ENCODE measurements at places on chromosomes 11 and 22. TPM values are rescaled to one million over a fixed set of nuclear protein-coding genes. Genes with fewer than 3 reads are reported as not detected.
A peak's percentile ranks its signal among the peaks of the same experiment; 100 is the strongest.

DDX17 gene
- total RNA-seq: 480 TPM

DNA sequence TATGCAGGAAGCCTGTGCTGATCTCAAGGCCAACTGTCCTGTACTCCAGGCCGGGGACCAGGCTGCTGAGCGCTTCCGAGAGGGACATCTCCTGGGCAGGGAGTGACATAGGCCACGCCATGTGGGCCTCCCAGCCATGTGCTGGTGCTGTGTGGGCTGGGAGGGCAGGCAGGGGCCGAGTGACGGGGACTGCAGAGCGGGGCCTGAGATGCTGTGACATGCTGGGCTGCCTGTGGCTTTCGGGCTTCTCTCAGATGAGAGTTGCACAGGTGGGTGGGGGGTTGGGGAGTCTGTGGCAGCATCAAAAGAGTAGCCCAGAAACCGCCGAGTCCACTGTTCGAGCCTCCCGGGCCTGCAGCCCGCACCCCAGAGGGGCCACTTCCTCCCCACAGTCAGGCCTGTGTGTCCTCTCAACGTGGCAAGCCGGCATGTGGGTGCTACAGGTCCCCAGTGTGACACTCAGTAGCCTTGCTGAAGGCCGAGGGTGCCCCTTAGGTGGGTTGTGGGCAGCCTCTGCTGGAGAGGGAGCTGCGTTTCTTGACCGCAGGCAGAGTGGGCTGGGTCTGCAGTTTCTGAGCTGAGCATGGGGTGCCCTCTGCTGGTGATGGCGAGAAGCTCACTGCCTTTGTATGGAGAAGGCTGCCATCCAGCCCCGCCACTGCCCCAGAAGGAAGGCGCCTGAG, 101.2 kb downstream of the BCR start:
- peak; percentile 90 for DNase-seq

GRCh38 chr11:25794804-25795203, 537.1 kb upstream of the ANO3 start:
- DNase-seq: no peak

GRCh38 chr11:92642177-92642931, 327.1 kb upstream of the MTNR1B start:
- no peak for DNase-seq

ANO1 gene
- total RNA-seq: 16.8 TPM

- DNase-seq: no peak
These were observed 88.5 kb upstream of the FIBIN start for GRCh38 chr11:26905368-26905767.

DNA sequence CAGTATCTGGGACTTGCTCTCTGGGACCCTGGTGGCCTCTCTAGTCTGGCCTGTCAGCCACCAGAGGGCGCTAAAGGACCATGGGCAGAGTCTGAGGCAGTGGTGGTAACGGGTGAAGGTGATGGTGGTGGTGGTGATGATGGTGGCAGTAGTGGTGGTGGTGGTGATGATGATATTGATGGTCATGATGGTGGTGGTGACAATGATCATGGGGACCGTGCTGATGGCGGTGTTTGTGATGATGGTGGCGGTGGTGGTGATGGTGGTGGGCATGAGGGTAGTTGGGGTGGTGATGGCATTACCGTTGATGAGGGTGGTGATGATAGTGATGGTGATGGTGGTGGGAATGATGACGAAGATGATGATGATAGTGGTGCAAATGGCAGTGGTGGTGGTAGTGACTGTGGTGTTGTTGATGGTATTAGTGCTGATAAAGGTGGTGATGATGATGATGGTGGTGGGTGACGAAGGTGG, 16.0 kb downstream of the TRPM5 start:
- peak; percentile 89 for DNase-seq

DNA sequence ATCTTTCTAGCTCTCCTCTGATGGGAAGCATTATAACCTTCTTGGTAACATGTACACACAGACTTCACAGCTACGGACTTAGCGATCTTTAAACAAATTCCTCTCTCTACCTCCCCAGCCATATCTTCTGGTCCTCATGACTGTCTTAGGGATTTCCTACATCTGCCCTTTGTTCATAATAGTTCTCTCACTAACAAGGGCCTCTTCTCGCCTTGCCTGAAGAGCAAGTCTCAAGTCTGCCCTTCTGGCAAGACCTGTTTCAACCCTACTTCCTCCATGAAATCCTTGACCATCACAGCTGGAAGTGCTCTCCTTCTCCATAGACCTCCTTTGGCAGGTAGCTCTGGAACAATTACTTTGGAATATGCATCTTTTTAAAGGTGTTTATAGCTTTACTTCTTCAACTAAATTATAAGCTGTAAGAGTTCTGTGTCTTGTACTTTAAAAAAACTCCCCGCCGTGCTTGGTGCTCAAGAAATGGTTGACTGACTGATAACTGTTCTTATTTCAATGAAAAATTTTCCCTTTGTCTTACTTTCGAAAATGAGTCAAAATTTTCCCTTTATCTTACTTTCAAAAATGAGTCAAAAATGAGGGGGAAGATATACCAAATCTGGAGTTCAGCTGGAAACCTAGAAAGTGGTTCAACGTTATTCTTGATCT, 34.7 kb downstream of the SNX19 start:
- DNase-seq: no peak

VSIG10L2 gene
- total RNA-seq: not detected

GRCh38 chr22:27329131-27329850, 472.3 kb downstream of the MN1 start:
- no peak for DNase-seq

DNA sequence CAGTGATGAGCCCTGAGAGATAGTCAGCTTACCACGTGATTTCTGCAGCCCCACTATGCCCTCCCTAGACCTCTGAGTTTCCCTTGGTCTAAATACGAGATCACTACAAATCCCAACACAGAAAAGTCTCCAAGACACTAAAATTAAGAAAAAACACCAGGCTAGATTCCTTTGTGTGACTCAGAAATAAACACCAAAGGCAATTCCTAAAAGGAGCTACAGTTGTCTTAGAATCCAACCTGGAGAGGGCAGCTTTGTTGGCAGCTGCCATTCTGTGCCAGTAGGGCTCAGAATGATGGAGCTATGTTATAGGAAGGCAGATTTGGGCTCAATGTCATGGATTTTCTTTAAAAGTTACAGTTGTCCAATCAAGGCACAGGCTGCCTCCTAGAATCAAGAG, 37.1 kb upstream of the HMGXB4 start:
- DNase-seq: no peak

DNA sequence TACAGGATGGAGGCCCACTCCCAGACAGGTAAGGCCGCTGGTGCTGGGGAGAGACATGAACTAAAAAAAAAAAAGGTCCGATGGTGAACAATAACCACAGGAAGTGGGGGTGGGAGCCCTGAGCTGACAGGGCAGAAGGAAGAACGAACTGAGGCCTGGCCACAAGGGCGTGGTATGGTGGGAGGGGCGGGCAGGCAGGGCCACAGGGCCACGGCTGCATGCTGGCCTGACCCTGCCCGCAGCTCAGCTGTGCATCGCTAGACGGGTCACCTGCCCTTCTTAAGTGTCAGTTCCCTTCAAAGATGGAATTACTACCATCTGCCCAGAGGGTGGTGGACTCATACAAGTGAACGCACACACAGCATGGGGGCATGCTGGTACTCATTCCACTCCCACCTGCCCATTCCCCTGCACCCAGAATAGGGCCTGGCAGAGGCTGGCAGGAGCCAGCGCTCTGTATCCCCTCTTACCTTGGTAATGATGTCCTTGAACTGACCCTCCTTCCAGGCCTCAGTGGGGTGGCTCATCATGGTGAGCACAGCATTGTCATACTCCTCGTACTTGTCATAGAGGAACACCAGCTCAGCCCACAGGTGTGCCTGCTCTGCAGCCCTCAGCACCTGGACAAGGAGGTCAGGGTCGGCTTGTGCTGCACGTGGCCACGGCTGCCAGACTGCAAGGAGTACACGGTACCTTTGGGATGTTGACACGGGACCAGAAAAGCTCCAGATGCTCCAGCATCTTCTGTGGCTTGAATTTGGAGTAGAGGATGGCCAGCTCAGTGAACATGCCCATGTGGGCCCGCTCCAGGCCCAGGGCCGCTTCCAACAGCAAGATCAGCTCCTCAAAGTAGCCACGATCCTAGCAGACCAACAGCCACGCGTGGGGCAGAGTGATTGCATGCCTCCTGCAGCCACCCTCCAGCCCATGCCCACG, 17.5 kb upstream of the SLC25A1 start:
- DNase-seq: no peak

LARGE1 gene
- total RNA-seq: 33.5 TPM

DNA sequence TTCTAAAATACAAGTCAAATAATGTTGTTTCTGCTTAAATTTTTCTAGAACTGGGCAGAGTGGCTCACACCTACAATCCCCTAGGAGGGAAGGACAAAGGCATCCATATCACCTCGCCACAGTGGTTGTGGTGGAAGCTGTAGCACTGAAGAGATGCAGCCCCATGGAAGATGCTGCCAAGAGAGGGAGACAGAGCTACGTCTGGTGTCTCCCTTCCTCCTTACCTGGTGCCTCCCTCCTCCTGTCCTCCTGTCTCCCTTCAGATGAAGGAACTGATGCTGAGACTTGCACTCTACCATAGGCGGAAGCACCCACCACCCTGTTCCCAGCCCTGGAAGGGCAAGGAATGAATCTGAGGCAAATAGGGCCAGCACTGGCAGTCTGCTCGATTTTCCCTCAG, 22.3 kb downstream of the MMP27 start:
- DNase-seq: no peak

- no peak for DNase-seq
These were observed 3.5 kb upstream of the OR56A3 start for GRCh38 chr11:5938603-5938965.

GRCh38 chr11:105181521-105181920, 42.0 kb upstream of the CARD18 start:
- DNase-seq: no peak

GRCh38 chr22:33455036-33455435, 396.9 kb upstream of the SYN3 start:
- no peak for DNase-seq

GRCh38 chr11:129455101-129455500, 79.5 kb downstream of the BARX2 start:
- DNase-seq: no peak

DNA sequence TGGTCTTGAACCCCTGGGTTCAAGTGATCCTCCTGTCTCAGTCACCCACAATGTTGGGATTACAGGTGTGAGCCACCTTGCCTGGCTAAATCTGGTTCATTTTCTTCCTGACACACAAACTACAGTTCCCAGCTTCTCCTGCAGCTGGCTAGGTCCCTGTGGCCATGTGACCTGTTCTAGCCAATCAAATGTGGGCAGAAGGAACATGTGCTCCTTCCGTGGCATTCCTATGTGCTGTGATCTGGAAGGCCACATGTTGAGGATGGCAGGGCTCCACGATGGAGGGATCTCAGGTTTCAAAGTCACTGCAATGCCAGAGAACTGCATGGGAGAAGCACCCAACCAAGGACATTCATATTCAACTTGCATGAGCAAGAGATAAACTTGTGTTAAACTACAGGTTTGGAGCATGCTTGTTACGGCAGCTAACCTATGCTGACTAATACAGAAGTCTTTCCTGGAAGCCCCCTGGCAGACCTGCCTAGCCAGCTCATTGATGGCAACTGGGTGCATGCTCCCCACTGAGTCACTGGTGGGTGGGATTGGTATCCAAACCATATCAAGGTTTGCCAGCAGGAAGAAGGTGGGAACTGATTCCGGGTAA, 86.0 kb downstream of the RPS6KA4 start:
- DNase-seq: no peak

GRCh38 chr11:88655196-88655595, 317.7 kb upstream of the CTSC start:
- no peak for DNase-seq

OR52E8 gene
- total RNA-seq: not detected

DNA sequence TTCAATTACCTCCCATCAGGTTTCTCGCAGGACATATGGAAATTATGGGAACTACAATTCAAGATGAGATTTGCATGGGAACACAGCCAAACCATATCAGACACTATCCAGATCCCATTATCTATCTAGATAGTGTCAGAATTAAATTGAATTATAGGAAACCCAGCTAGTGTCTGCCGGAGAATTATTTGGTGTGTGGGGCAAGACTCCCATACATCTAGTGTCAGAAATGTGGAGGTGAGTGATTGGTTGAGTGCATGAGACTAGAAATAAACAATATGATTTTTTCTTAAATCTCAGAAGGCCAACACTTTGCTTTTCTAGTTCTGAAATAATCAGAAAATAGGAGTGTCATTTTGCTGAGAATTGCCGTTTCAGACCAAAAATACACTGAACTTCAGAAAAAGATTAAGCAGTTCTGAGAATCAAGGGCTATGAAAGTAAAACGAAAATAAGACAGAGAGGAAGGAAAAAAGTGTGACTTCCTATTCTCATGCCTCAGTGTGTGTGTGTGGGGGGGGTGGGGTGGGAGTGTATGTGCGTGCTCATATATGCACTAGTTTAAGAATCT, 21.3 kb downstream of the CASP12 start:
- no peak for DNase-seq

GRCh38 chr22:38872831-38873248, 824 bp upstream of the CBX6 start:
- DNase-seq: peak; percentile 85

DNA sequence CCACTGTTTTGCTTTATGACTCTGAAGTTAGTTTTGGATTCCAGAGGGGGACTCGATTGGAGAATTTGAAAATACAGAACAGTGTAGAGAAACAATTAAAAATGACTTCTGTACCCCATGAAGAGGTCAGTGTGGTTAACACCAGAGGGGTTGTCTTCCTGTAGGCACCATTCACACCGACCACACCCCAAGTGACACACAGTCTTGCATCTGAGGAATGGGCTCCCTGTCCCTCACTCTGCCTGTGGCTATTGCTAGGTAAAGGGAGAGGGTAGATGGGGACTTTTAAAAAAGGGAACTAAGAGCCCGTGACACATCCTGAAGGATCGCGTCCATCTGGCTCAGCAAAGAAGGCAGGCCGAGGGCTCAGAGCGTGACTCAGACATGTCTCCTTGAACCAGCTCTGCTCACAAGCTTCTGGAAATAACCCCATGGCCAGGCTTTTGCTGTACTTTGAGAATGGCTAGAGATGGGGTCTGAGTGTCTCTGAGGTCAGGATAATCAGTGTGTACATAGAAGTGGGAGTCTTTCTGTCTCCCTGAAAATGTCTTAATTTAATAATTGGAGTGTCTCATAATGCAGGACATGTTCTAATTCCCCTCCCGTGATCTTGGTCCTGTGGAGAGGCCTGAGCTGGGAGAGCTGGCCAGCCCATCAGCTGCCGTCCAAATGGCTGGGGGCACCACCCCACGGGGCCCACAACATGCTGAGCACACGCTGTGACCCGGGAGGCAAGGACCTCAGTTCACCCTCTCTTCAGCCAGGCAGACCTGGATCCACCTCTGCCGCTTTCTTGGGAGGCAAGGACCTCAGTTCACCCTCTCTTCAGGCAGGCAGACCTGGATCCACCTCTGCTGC, 39.3 kb downstream of the SGSM1 start:
- no peak for DNase-seq

DNA sequence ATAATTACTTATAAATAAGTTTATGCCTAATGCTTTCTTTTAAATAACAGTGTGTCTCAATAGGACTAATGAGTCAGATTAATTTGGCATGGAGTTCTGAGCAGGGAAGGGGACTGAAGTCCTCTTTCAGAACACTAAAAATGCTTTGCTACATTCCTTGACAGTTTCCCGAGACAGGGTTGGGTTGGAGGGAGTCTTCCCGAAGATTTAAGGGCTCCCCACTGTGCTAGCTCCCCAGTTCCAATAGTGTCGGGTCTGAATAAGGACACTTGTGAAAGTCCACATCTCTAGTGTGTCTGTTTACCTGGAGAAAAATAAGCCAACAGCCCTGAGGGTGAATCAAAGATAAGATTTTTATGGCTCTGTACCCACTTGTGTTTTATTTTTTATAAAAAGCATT, 41.8 kb upstream of the HSD17B12 start:
- DNase-seq: no peak

TCP11L1 gene
- total RNA-seq: 15.7 TPM

- peak; percentile 77 for DNase-seq
These were observed at the start of gene MYRF for GRCh38 chr11:61752117-61752924. MYRF (plus strand) TSS chr11:61752636; CDS start chr11:61752745, 109 bp downstream.

- DNase-seq: no peak
These were observed 74.9 kb upstream of the KCNA4 start for GRCh38 chr11:30091737-30092136.

All from upper lobe of right lung (tissue), 1 donor.